GM23248 (cell line): ENCODE measurements at places on chromosomes 4 and X. TPM values are rescaled to one million over a fixed set of nuclear protein-coding genes. Genes with fewer than 3 reads are reported as not detected.
A peak's percentile ranks its signal among the peaks of the same experiment; 100 is the strongest.

Gene TCEAL7
- 8.0 and 17.1 TPM in 2 replicates for total RNA-seq

Gene USP26
- total RNA-seq, result not detected in 2 replicates

GRCh38 chrX:43505769-43506168 is 150.3 kb upstream of the MAOA start:
- peak; percentile 18 for DNase-seq

DNA sequence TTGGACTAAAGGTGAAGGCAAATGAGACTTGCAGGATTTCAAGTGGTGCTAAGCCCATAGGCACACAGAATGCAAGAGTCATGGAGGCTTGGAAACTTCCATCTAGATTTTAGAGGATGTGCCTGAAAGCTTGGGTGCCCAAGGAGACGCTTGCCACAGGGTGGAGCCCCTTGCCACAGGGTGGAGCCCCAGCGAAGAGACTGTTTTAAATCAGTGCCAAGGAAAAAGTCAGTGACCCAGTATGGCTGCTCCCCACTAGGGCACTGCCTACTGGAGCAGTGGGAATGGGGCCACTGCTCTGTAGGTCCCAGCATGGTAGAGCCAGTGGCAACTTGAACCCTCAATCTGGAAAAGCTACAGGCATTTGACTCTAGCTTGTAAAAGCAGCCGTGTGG is 794.2 kb upstream of the LCORL start:
- DNase-seq, result no peak

- peak; percentile 5 for DNase-seq
These were observed 26.8 kb downstream of the TRMT2B start for GRCh38 chrX:101025126-101025525.

DNA sequence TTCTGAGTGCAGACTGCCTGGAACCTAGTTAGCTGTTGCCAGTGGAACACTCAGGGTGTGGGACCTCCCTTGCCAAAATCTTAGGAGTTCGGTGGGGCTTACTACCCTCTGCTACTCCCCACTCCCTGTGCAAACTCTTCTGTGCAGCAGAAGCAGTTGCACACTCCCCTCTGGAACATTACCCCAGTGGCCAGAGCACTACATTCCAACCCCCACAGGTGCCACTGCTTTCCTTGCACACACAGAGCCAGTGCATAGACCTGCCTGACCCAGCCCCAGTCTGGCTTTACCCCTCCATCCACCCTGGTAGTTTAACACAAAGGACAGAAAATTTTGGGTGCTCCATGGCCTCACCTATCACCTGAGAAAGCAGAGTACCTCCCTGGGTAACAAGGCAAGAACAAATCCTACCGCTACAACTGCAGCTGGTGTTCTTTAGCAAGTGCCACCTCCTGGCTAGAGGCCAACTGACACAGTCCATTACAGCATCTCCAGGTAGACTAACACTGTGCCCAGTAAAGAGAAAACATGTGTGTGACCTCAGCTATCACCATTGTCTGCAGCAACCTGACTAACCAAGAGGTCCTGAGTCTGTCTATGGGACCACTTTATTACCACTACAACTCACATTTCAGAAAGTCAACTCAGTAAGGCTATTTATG is 11.5 kb upstream of the RASSF6 start:
- DNase-seq, result no peak

DNA sequence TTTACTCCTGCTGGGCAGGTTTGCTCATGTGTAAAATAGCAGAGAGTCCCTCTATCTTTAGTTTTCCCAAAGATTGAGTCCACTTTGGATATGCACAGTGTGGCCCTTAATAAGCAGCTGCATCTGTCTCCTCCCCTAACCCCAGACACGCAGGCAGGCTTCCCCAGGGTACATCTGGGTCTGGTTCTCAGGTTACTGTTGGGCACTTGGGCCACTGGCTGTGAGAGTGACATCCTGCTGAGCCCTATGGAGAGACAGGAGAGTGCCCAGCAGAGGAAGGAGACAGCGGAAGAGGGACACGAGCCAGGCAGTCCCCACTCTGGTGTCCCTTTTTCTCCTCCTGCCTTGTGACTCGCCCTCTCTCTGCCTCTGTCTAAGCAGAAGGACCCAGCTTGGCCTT is 16.0 kb downstream of the XK start:
- no peak for DNase-seq
